ENCODE measurements at places on chromosomes 4 and X.

DNA sequence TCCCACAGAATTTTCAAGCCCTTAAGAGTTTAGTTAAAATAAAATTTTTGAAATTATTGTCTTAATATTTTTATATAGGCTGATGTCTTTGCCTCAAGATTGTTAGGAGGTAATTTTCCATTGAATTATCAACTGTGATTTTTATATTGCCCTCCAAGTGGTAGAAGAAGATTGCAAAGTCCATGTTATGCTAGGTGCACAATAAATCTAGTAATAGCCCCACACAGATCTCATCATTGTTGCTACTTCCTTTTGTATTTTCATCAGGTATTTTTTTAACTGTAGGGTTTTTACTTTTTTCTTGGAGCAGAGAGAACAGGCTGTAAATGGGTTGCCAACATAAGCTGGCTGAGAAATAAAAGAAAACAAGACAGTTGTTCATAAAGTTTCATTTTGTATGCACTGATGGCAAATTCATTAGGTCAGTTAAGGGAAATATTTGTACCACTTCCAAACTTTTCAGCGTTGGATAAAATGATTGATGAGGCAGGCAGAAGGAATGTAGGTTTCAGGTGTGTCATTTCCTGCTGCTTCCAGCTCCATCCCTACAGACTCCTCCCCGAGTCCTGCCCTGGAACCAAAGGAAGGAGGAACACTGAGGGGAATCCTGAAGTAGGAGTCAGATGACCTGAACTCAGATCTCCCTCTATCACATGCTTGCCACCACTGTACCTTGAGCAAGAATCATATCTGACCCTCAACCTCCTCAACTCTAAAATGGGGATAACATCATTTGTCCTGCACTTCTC is 105.5 kb downstream of the PRRG1 start:
- no peak for DNase-seq

GRCh38 chrX:93868289-93868965 is 194.4 kb downstream of the FAM133A start:
- DNase-seq, result no peak

DNA sequence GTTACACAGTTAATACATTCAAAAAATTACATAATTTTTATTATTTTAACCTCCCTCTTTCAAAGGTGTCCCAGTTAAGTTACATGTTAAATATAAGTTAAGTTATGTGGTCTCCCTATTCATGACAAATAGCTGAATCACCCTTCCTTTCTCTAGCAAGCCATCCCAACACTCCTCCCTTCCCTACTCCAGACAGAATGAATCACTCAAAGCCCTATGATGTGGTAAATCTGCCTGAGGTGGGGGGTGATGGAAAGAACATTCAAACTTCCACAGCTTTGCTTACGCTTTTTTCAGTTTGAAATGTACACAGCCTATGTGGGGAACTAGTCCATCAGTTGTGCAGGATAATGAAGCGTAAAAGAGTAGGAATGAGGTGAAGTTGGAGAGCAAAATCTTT is 90.2 kb downstream of the CXCL13 start:
- no peak for DNase-seq

DNA sequence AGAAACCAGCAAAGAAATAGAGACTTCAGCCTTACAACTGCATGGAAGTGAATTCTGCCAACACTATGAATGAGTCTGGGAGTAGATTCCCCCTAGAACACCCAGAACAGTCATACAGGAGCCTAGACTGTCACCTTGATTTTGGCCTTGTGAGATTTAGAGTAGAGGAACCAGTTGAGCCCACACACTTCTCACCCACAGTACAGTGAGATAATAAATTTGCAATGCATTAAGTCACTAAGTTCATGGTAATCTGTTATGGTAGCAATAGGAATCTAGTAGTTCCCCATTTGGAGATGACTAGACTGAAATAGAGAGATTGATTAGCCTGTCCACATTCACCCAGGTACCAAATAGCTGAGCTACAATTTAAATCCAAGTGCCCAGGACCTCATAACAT is 59.0 kb downstream of the FAM13A start:
- DNase-seq, result no peak

GRCh38 chr4:169024762-169025161 is 14.7 kb upstream of the CBR4 start:
- DNase-seq, result no peak

GRCh38 chrX:133375615-133376340 is 39.5 kb downstream of the GPC4 start:
- DNase-seq, result no peak

GRCh38 chr4:3407930-3408792 is 33.6 kb upstream of the HGFAC start:
- DNase-seq, result no peak
